ENCODE measurements at places on chromosomes 4 and X. TPM values are rescaled to one million over a fixed set of nuclear protein-coding genes. Genes with fewer than 3 reads are reported as not detected.

Gene ASB5
- not detected for total RNA-seq

Gene PDCL2
- not detected for total RNA-seq

Gene TRAM1L1
- total RNA-seq, result 0.43 TPM

Gene ABCG2
- 6.1 TPM for total RNA-seq

Gene NSUN7
- 5.0 TPM for total RNA-seq

Gene DKK2
- 10.3 TPM for total RNA-seq

Gene FOXO4
- total RNA-seq, result 8.0 TPM

Gene RAB40AL
- not detected for total RNA-seq

Gene TAF9B
- 7.9 TPM for total RNA-seq

Gene AKAP4
- not detected for total RNA-seq

Gene XPNPEP2
- 7.7 TPM for total RNA-seq

Gene L1CAM
- total RNA-seq, result 25.8 TPM

Gene CRMP1
- total RNA-seq, result 1.9 TPM

Gene CCDC110
- total RNA-seq, result not detected

Gene YY2
- total RNA-seq, result not detected

Gene SOWAHB
- total RNA-seq, result 6.5 TPM

Gene TMPRSS11A
- total RNA-seq, result not detected

Gene SMS
- total RNA-seq, result 35.1 TPM

Gene SMIM10
- total RNA-seq, result 11.7 TPM

Gene PDE5A
- total RNA-seq, result 39.7 TPM

Gene RGN
- total RNA-seq, result 1.5 TPM

Gene EXOC1L
- not detected for total RNA-seq

Gene NDUFC1
- 10.7 TPM for total RNA-seq

Gene SMAD1
- total RNA-seq, result 20.1 TPM

Gene GUCY1A1
- 37.1 TPM for total RNA-seq

Gene PSAPL1
- total RNA-seq, result not detected

Gene ARAF
- 56.1 TPM for total RNA-seq

Gene PDZD11
- total RNA-seq, result 17.8 TPM

Gene TLL1
- total RNA-seq, result 7.8 TPM

Gene GAGE12H
- not detected for total RNA-seq

Gene TMPRSS11B
- total RNA-seq, result not detected

Gene INPP4B
- total RNA-seq, result 32.7 TPM

Gene CTAG1A
- not detected for total RNA-seq

Gene VEGFC
- 18.6 TPM for total RNA-seq

Gene RPGR
- total RNA-seq, result 12.0 TPM

Gene OPRPN
- not detected for total RNA-seq

Gene SPANXA1
- total RNA-seq, result not detected

Gene RAP1GDS1
- total RNA-seq, result 8.3 TPM

Gene MUC7
- not detected for total RNA-seq

Gene CYLC1
- total RNA-seq, result not detected

Gene IL15
- 11.5 TPM for total RNA-seq

Gene GPM6B
- total RNA-seq, result 18.6 TPM

Gene ODAM
- total RNA-seq, result not detected

Gene NAT8L
- not detected for total RNA-seq
